HEK293T (cell line): ENCODE measurements at places on chromosomes 11 and 22.

- no peak for DNase-seq
Measured at GRCh38 chr22:42984814-42985530, 30.0 kb downstream of the PACSIN2 start.

GRCh38 chr11:124153821-124154220 lies 29.3 kb upstream of the OR10D3 start:
- no peak for DNase-seq

- no peak for DNase-seq
Measured at GRCh38 chr22:47035425-47035881, 273.0 kb downstream of the TBC1D22A start.

DNA sequence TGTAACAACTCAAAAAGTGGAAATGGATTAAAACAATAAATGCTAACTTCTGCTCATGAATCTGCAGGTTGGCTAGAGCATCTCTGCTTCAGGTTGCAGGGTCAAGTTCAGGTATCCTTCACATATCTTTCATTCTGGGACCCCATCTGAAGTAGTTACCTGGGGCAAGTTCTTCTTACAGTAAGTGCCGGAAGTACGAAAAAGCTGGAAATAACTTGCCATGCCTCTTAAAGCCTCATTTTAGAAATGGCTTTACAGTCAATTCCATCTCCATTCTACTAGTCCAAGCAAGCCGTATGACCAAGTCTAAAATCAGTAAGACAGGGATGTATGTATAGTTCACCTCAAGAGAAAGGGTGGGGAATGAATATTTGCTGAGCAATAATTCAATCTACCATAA lies 93.7 kb downstream of the FCHSD2 start:
- no peak for DNase-seq

DNA sequence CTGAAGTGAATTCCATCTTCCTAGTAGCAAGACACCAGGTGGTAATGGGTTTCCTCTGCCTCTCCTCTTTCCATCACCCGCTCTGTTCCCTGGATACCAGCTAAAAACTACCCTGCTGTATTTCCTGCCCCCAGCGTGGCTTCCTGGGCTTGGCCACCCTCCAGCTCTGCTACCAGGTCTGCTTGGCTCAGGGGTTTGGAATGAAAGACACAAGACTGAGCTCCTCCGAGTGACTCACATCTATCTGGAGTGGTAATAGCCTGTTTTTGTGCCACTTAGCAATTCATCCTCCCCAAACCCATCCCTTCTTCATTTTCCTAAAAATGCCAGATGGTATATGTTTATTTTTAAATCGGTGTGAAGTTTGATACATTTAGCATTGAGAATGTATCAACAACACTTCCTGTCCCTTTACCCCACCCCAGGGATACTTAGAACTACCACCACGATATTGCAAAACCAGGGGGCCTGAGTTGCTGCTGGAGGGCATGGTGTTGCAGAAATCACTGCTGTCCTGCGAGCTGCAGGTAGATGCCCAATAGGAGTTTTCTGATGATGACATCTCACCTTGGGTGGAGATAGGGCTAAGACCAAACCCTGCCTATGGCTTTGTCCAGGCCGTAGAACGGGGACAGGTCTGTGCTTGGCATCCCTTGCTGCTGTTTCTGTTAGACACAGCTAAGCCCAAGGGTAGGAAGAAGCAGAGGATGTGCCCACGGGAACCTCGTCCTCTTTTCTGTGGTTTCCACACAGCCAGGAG lies 7.5 kb upstream of the MICAL3 start:
- no peak for DNase-seq

- DNase-seq: no peak
Measured at GRCh38 chr11:107991868-107992414, 16.8 kb upstream of the CUL5 start.

- DNase-seq: no peak
Measured at GRCh38 chr22:25824828-25825423, 82.9 kb downstream of the MYO18B start.
